ENCODE measurements at places on chromosomes 12 and 14.

- DNase-seq: peak; percentile 23
Measured at GRCh38 chr12:130462558-130463274, 125.0 kb downstream of the PIWIL1 start.

- peak; percentile 83 for DNase-seq
Measured at GRCh38 chr12:31117203-31118011, 43.7 kb downstream of the DDX11 start.

DNA sequence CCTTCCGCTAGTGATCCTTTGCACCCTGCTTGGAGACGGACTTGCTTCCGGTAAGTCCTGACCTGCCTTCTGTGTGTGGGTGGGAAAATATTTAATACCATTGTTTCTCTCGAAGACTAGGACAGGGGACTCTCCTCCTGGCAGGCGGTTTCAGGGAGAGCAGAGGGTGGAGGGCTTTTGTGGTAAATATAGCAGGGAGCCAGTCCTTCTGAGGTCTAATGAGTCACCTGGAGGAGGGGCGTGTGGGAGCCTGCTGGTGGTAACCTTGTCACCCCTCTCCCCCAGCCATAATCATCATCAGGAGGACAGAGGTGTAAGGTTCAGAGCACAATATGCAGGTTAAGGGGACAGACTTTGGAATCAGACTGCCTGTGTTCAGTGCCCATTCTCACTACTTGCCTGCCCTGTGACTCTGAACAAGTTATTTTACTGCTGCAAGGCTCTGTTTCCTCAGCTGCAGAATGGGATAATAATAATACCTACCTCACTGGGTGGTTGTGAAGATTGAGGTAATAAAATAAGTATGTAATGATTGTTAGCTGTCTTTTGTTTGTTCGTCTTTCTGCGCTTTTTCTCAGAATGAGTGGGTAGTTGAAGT lies 47.4 kb downstream of the SUSD6 start:
- DNase-seq: no peak

DNA sequence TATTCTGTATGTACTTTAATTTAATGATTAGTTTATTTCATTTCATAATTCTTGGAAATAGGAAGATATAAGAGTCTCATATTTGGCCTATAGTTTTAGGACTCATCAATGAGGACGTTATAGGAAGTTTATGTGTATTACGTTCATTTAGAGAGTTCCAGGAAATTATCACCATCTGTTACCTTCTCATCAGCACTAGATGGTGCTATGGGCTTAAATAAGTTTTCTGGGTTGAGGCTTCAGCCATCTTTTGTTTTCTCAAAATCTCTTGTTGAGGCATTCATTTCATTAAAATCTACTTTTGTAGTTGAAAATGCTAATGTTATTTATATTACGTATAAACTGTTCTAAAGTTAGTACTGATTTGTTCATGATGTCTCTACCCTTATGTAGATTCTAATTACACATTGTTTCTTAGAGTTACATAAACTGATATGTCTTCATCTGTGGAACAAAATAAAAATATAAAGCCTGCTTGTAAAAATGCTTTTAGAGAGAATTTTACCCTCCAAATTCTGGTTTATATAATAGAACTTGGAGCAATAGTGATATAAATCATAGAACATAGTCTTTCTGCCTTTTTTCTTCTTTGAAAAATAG lies 89.2 kb downstream of the CFAP54 start:
- DNase-seq: peak; percentile 55

Measured in NCI-H1092 (cell line).